ENCODE measurements at places on chromosomes 7 and 10. TPM values are rescaled to one million over a fixed set of nuclear protein-coding genes. Genes with fewer than 3 reads are reported as not detected.

ASB10 gene
- total RNA-seq, result 3.7 TPM

FAM25A gene
- not detected for total RNA-seq

ZNF32 gene
- total RNA-seq, result 50.1 TPM

ADAP1 gene
- 1.0 TPM for total RNA-seq

BAIAP2L1 gene
- total RNA-seq, result 1.6 TPM

CFAP70 gene
- total RNA-seq, result 1.6 TPM

SEMA3D gene
- total RNA-seq, result 25.1 TPM

MRPL32 gene
- total RNA-seq, result 41.2 TPM

VPS37D gene
- total RNA-seq, result 3.1 TPM

SLC39A12 gene
- total RNA-seq, result under 0.01 TPM

LMTK2 gene
- total RNA-seq, result 8.4 TPM

PSMA2 gene
- 54.3 TPM for total RNA-seq

C10orf67 gene
- under 0.01 TPM for total RNA-seq

TLL2 gene
- total RNA-seq, result 0.52 TPM

SNX8 gene
- 12.5 TPM for total RNA-seq

IFIT2 gene
- 6.8 TPM for total RNA-seq
